Suprapubic skin (tissue), 4 donors: ENCODE measurements at places on chromosomes 3 and 15. TPM values are rescaled to one million over a fixed set of nuclear protein-coding genes. Genes with fewer than 3 reads are reported as not detected.

Gene TMEM108
- total RNA-seq = 0.95 TPM

Gene ATP2B2
- total RNA-seq = 0.86 TPM

Gene RASL12
- total RNA-seq = 9.7 TPM

Gene DIS3L
- total RNA-seq = 15.8 TPM

Gene CCR2
- total RNA-seq = 0.72 TPM

Gene ZNF662
- total RNA-seq = 12.7 TPM

Gene PCSK6
- total RNA-seq = 12.9 TPM
